A549 treated with CORT108297 at 1 μM for 4 hours (cell line): ENCODE measurements at places on chromosomes 2 and 18. TPM values are rescaled to one million over a fixed set of nuclear protein-coding genes. Genes with fewer than 3 reads are reported as not detected.

POTEJ gene
- not detected in 5 replicates for total RNA-seq

SIX2 gene
- 0.10 to 0.36 TPM (median 0.27 TPM) in 5 replicates for total RNA-seq

FBXO36 gene
- 0.89 to 1.4 TPM (median 1.3 TPM) in 5 replicates for total RNA-seq

FLACC1 gene
- total RNA-seq = 0.09 to 0.31 TPM (median 0.18 TPM) in 4 of 5 replicates, not detected in the other

ZNF521 gene
- total RNA-seq = not detected in 5 replicates

MAL gene
- 0.07 TPM in 1 of 5 replicates, not detected in the others for total RNA-seq

DOCK10 gene
- total RNA-seq = 30.5 to 45.9 TPM (median 38.3 TPM) in 5 replicates

ZNF385B gene
- 0.20 to 0.21 TPM in 2 of 5 replicates, not detected in the others for total RNA-seq

MDH1B gene
- 1.3 to 2.3 TPM (median 1.6 TPM) in 5 replicates for total RNA-seq

ATP8B1 gene
- 7.9 to 10.5 TPM (median 9.3 TPM) in 5 replicates for total RNA-seq

YES1 gene
- total RNA-seq = 17.4 to 28.7 TPM (median 22.0 TPM) in 5 replicates

POTEI gene
- 0.01 TPM in 2 of 5 replicates, not detected in the others for total RNA-seq

PROM2 gene
- total RNA-seq = 0.06 to 0.23 TPM in 2 of 5 replicates, not detected in the others

IL1RL2 gene
- 0.05 TPM in 1 of 5 replicates, not detected in the others for total RNA-seq

NT5C1B gene
- not detected in 5 replicates for total RNA-seq

RGPD3 gene
- 0.12 to 0.20 TPM (median 0.16 TPM) in 5 replicates for total RNA-seq

USP34 gene
- total RNA-seq = 45.6 to 59.2 TPM (median 47.5 TPM) in 5 replicates

C2orf80 gene
- not detected in 5 replicates for total RNA-seq

RAB10 gene
- 262 to 391 TPM (median 279 TPM) in 5 replicates for total RNA-seq

DYNAP gene
- not detected in 5 replicates for total RNA-seq

CHRND gene
- not detected in 5 replicates for total RNA-seq

ARHGAP15 gene
- total RNA-seq = 0.25 TPM in 1 of 5 replicates, not detected in the others

CNTNAP5 gene
- total RNA-seq = not detected in 5 replicates

PER2 gene
- total RNA-seq = 3.1 to 6.1 TPM (median 4.6 TPM) in 5 replicates

LRP1B gene
- total RNA-seq = not detected in 5 replicates

HOXD4 gene
- 0.14 to 0.62 TPM (median 0.49 TPM) in 5 replicates for total RNA-seq

SERPINB3 gene
- total RNA-seq = 0.06 to 0.17 TPM (median 0.08 TPM) in 5 replicates

FAM124B gene
- not detected in 5 replicates for total RNA-seq

RAX gene
- not detected in 5 replicates for total RNA-seq

IL1B gene
- total RNA-seq = 0.21 to 0.57 TPM (median 0.24 TPM) in 5 replicates

ROCK2 gene
- 21.0 to 31.6 TPM (median 26.3 TPM) in 5 replicates for total RNA-seq

TMEM150A gene
- 10.8 to 14.2 TPM (median 13.8 TPM) in 5 replicates for total RNA-seq

UNC80 gene
- total RNA-seq = not detected in 5 replicates

EN1 gene
- 0.54 to 1.3 TPM (median 1.1 TPM) in 5 replicates for total RNA-seq

GALNT14 gene
- 44.4 to 51.6 TPM (median 48.4 TPM) in 5 replicates for total RNA-seq

CXCR1 gene
- not detected in 5 replicates for total RNA-seq

DNAH6 gene
- total RNA-seq = 0.01 to 0.19 TPM (median 0.12 TPM) in 5 replicates

SPR gene
- total RNA-seq = 97.1 to 146 TPM (median 140 TPM) in 5 replicates

CCDC85A gene
- total RNA-seq = 0.08 to 0.20 TPM (median 0.16 TPM) in 5 replicates

HAT1 gene
- total RNA-seq = 66.7 to 90.0 TPM (median 67.7 TPM) in 5 replicates

ITGA4 gene
- 1.1 to 2.4 TPM (median 2.0 TPM) in 5 replicates for total RNA-seq

MC5R gene
- 0.06 TPM in 1 of 5 replicates, not detected in the others for total RNA-seq

CERKL gene
- total RNA-seq = 0.18 to 0.41 TPM (median 0.35 TPM) in 5 replicates

GPR155 gene
- total RNA-seq = 0.26 to 0.69 TPM (median 0.35 TPM) in 5 replicates

ABCB11 gene
- 0.01 to 0.02 TPM (median 0.02 TPM) in 5 replicates for total RNA-seq
